ENCODE measurements at places on chromosomes 7 and 10. TPM values are rescaled to one million over a fixed set of nuclear protein-coding genes. Genes with fewer than 3 reads are reported as not detected.

AFAP1L2 gene
- total RNA-seq, result 29.4 TPM

NEURL1 gene
- 0.38 TPM for total RNA-seq

CPA2 gene
- not detected for total RNA-seq

OR2A5 gene
- not detected for total RNA-seq

RBP4 gene
- total RNA-seq, result 10.4 TPM

DPP6 gene
- not detected for total RNA-seq

CCDC126 gene
- total RNA-seq, result 3.6 TPM

PLXDC2 gene
- 0.06 TPM for total RNA-seq

IFIT1B gene
- total RNA-seq, result not detected

LRRN3 gene
- 0.03 TPM for total RNA-seq

C7orf57 gene
- 0.18 TPM for total RNA-seq

C10orf71 gene
- total RNA-seq, result not detected

SLC18A3 gene
- not detected for total RNA-seq

KCNH2 gene
- 1.5 TPM for total RNA-seq

All from A549 treated with GW870086 at 1 μM for 4 hours (cell line).